ENCODE measurements at places on chromosomes 12 and 14.

DNA sequence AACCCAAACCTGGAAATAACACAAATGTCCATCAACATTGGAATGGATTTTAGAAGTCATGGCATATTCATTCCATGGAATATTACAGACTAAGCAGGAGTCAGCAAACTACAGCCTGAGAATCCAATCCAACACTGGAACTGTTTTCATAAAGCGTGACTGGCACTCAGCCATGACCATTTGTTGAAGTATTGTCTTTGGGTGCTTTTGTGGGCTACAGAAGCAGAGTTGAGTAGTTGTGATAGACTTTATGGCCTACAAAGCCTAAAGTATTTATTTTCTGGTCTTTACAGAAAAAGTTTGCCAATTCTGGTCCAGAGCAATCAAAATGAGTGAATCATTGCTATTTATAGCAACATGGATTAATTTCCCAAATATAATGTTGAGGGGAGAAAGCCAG is 34.5 kb upstream of the FRS2 start:
- no peak for DNase-seq

GRCh38 chr12:41362510-41362909 is 174.4 kb downstream of the PDZRN4 start:
- no peak for DNase-seq

DNA sequence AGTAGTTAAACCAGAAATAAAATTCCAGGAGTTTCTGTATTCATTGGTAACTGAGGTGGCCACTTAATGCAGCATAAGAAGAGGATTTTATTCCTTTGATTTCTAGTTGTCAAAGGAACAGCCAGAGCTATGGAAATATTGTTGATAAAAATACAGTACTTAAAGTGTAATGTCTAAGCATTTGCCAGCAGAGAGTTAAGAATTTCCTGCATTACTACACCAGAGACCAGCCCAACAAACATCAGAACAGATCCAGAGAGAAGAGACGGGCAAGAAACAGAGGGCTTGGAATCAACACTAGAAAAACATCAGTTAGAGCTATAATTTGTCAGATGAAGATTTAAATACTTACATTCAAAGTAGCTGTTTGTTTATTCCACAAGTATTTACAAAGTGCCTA is 77.9 kb downstream of the ST8SIA1 start:
- DNase-seq = no peak

DNA sequence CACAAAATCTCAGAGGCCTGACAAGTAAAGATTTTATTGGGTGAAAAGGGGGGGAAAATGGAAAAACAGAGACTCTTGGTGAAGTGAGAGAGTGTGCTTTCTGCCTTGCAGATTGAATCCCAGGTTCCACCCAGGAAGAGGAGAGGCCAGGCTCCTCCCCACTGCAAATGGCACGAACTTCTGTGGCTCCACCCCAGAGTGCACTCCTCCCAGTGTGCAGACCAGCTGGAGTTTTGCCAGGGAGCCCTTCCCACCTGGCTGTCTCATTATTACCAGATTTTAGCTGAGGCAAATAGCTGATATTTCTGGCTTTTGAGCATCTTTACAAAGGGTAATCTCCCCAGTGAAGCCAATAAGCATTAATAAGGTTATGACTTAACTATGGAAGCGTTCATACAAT is 51.9 kb downstream of the TESPA1 start:
- no peak for DNase-seq

- no peak for DNase-seq
Observed at GRCh38 chr14:51129130-51129529, 34.2 kb upstream of the TRIM9 start.

DNA sequence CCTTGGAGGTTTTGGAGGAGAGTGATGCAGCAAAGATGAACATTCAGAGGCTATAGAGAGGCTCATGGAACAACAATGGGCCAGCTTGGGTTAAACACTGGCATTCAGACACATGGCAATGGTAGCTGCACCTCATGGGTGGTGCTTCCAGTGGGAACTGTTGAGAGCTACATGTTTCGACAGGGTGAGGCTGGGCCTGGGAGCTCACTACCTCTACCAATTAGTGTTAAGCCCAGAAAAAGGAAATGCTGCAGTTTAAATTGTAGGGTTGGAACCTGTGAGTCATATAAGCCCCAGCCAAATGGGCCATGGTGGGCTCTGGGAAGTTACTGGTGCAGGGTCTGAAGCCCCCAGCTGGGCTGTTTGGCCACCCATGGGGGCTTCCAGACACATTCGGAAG is 279.7 kb downstream of the ZFP36L1 start:
- DNase-seq = no peak

DNA sequence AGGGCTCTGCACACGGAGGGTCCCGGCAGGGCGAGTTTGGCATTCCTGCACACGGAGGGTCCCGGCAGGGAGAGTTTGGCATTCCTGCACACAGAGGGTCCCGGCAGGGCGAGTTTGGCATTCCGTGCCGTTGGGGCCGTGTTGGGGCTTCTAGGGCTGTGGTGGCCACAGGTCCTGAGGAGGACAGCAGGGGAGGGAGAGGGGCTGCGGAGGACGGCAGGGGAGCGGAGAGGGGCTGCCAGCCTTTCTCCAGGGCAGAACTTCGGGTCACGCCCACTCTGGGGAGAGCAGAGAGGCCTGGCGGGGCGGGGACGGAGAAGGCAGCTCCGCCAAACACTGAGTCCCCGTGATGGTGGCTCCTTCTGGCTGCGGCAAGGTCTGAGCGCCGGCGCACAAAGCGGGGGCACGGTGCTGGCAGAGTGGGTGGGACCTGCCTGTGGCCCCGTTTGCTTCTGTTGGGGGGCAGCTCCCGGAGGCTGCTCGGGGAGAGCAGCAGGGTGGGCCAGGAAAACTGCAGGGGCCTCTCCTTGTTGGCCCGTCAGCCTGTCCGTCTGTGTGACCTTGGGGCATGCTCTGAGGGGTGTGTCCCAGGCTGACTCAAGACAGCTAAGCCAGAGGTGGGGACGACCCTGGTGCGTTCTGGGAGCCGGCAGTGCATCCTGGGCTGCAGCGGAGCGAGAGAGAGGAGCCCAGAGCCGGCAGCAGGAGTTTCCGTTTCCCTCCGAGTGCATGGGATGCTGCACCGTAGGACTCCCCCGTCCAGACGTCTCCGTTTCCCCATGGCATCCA is 60.2 kb downstream of the LRCOL1 start:
- DNase-seq = no peak

- DNase-seq = no peak
Observed at GRCh38 chr14:40629144-40629543, 977.5 kb upstream of the LRFN5 start.

GRCh38 chr12:121476477-121476876 is 76.6 kb downstream of the RNF34 start:
- DNase-seq = no peak

- DNase-seq = no peak
Observed at GRCh38 chr14:68534276-68534675, 258.6 kb downstream of the ZFP36L1 start.

DNA sequence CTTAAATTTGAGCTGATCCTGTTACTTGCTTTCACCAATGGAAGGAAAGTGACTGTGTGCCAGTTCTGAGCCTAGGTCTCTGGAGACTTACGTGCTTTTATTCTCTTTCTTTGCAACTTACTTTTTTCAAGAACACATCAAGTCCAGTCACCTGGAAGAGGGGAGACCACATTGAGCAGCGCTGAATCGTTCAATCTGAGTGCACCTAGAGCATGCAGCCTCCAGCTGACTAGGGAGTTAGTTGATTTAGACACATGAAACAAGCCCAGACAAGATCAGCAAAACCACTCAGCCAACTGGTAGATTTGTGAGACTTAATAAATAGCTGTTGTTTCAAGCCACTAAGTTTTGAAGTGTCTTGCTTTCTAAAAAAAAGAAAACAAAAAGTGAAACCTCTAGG is 1014.8 kb upstream of the FBXO33 start:
- no peak for DNase-seq

DNA sequence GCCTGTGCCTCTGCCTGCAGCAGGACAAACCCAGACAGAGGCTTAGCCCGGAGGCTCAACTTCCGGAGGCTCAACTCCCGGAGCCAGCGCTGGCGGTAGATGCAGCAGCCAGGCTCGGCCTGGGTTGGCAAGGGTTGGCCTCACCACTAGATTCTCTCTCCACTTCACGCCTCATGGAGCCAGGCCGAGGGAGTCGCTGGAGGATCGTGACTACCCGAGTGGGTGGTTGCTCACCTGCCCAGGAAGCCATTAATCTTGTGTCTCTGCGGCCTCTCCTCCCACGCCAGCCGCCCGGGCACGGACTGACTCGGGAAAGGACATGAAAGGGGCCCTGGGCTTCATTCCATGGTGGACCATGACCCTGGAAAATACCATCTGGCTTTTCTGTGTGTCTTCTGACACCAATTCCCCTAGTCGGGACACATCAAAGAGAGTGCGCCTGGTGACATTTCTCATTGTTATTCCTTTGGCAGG is 20.8 kb downstream of the ESRRB start:
- DNase-seq = no peak

- DNase-seq = no peak
Observed at GRCh38 chr14:56112781-56113180, 5.4 kb upstream of the PELI2 start.

GRCh38 chr12:20409607-20410377 is 41.5 kb downstream of the PDE3A start:
- no peak for DNase-seq

- DNase-seq = no peak
Observed at GRCh38 chr12:95642583-95642982, 91.3 kb upstream of the USP44 start.

GRCh38 chr12:20368114-20368650 is at the start of gene PDE3A:
PDE3A (plus strand) TSS chr12:20368537; CDS start chr12:20369285, 748 bp downstream.
- DNase-seq = no peak

GRCh38 chr12:110591451-110592051 is 8.4 kb upstream of the PPTC7 start:
- no peak for DNase-seq

DNA sequence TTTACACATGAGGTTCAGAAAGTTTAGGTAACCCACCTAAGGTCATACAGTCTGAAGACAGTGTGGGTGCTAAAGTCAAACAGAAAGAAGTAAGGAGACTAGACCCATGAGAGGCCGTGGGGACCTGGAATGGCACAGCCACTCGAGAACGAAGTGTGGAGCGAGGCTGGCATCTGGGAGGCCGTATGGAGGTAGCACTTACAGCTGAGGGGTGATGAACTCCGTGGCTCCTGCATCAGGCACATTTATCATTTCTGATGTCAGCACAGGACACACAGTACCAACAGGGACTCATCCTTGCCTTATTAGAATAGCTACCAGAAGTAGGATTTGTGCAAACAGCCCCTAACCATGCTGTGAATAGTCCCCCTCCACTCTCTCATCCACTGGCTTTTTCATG is 30.5 kb downstream of the CRACR2A start:
- no peak for DNase-seq

DNA sequence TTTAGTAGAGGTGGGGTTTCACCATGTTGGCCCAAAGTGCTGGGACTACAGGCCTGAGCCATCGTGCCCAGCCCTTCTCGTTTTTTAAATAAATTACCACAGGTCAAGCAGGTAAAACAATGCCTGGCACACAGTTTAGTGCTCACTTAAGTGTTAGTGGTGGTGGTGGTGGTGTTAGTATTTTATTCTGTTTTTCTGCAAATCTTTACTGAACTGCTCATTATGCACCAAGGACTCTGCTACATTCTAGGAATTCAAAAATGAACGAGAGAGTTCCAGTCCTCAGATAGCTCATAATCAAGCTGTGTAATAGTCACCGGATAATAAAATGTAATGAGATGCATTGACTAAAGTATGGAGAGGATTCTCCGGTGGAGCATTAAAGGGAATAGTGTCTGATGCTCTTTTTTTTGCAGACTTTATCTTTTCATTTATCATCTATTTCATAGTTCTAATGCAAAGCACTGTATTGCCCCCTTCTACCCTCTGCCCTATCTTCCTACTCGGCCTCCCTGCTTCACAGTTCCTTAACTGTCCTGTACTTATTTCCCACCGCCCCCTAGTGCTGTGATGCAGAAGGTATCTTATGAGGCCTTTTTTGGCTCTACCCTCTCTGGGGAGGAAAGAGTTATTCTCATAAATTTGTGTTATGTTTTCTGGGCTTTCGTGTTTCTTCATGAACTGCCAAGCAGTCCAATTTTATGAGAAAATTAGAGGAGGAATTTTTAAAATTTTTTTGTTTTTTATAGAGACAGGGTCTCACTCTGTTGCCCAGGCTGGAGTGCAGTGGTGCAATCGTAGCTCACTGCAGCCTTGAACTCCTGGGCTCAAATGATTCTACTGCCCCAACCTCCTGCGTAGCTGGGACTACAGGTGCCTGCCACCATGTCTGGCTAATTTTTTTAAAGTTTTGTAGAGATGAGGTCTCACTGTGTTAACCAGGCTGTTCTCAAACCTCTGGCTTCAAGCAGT is 1.0 kb downstream of the ITFG2 start:
- no peak for DNase-seq

DNA sequence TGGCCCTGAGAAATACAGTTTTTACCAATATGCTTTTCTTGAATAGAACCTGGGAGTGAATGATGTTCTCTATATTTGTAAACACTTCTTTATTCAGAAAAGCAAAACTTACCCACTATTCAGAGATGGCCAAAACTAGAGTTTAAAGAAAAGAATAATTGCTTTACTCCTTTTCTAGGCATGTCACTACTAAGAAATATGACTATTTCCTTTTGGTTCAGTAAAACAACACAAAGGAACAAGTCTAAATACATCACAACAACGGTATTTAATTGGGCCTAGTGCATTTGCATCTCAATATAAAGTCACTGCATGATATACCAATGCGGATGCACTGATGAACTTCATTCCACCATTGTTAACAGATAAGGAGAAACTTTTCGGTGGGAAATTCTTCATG is 207.5 kb downstream of the FOXN3 start:
- DNase-seq = no peak

- DNase-seq = no peak
Observed at GRCh38 chr12:128818065-128819022, 5.4 kb downstream of the SLC15A4 start.

- DNase-seq = no peak
Observed at GRCh38 chr12:91890742-91891141, 254.9 kb downstream of the BTG1 start.

- DNase-seq = no peak
Observed at GRCh38 chr12:70784042-70784668, 136.4 kb downstream of the PTPRR start.

DNA sequence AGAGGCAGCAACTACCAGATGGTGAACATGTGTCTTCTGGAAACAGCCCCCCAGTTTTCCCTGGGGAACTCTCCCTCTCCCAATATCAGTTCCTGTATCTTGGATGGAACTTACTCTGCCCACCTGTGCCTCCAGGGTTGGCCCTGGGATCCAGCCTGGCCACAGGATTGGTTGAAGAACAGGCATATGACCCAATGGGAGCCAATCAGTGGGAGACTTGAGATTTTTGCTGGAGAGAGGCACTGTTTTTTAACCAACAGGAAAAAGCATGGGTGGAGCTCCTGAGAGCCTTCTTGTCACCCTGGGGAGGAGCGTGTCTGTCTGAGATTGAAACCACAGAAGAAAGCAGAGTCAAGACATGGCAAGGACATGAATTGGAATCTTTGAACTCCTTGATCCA is 33.6 kb upstream of the COX6A1 start:
- DNase-seq = no peak

DNA sequence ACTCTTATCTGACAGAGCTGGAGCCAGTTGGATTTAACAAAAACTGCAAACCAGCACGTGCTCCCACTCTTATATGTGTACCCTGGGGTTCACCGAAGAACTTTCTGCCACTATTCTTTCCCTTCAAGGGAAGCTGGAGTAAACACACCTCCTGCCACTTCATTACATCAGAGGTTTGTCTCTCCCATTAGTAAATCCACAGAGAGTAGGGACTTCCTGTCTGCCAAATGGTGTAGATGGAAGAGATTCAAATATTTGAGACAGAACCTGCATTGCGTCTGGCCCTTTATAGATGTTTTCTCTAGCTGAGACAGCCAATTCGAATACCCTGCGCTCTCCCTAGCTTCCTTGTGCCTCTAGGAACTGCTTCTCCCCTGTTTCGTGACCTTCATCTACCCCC is 29.1 kb upstream of the AEBP2 start:
- DNase-seq = no peak
